GM04503 (cell line): ENCODE measurements at places on chromosomes 2 and 18.
A peak's percentile ranks its signal among the peaks of the same experiment; 100 is the strongest.

DNA sequence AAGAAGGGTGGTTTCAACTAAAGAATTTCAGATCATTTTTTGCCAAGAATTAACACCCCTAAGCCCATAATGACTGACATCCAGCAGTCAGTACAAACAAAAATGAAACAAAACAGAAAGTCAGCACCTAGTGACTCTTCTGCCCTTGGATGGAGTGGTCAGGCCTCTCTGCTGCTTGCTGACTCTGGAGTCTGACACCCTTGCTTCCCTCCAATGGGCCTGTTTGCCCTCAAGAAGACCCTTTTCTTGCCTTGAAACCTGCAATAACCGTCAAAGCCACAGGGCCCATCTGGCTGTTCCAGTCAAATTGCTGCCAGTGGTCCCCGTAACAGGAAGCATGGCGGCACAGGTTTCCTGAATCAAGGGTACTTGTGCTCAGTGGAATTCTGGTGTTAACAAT is 27.2 kb upstream of the CYTIP start:
- no peak for DNase-seq

- no peak for DNase-seq
Measured at GRCh38 chr2:57376985-57377384, 669.6 kb upstream of the VRK2 start.

- no peak for DNase-seq
Measured at GRCh38 chr2:24179683-24180082, 4.8 kb downstream of the FAM228A start.

- no peak for DNase-seq
Measured at GRCh38 chr2:47521666-47522285, 118.8 kb downstream of the MSH2 start.

GRCh38 chr18:80056095-80056494 is 21.9 kb downstream of the RBFA start:
- DNase-seq: no peak

DNA sequence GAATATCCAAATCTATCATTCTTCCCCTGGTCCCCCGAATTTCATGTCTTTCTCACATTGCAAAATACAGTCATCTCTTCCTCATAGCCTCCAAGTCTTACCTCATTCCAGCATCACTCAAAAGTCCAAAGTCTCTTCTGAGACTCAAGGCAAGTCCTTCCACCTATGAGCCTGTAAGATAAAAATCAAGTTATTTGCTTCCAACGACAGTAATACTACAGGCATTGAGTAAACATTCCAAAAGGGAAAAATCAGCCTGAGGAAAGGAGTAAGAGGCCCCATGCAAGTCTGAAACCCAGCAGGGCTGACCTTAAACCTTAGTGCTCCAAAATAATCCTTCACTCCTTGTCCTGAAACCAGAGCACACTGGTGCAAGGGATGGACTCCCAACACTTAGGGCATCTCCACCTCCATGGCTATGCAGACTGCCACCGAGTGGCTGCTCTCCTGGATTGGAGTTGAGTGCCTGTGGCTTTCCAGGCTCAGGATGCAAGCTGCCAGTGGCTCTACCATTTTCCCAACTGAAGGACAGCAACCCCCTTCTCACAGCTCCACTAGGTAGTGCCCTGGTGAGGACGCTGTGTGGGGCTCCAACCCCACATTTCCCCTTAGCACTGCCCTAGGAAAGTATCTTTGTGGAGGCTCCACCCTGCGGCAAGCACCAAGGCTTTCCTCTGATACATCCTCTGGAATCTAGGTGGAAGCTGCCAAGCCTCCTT is 16.3 kb downstream of the DTNA start:
- DNase-seq: no peak

- no peak for DNase-seq
Measured at GRCh38 chr18:8341481-8342230, 267.6 kb upstream of the RAB12 start.

DNA sequence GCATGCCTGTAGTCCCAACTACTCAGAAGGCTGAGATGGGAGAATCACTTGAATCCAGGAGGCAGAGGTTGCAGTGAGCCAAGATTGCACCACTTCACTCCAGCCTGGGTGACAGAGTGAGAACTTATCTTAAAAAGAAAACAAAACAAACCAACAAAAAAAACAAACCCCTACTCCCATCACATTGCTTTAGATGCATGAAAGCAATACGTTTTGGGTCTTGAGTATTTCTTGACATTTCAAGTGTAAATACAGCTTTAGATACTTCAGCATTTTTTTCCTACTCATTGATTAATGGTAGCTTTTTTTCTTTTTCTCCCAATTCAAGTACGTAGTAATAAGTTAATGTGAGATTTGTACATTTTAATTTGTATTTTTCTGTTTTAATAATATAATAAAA is 20.3 kb downstream of the RASGRP3 start:
- DNase-seq: no peak

GRCh38 chr2:14872779-14873325 is 240.3 kb downstream of the LRATD1 start:
- no peak for DNase-seq

- no peak for DNase-seq
Measured at GRCh38 chr2:10195278-10196109, 73.0 kb downstream of the RRM2 start.

- DNase-seq: no peak
Measured at GRCh38 chr2:220705678-220706077, 866.4 kb downstream of the EPHA4 start.

DNA sequence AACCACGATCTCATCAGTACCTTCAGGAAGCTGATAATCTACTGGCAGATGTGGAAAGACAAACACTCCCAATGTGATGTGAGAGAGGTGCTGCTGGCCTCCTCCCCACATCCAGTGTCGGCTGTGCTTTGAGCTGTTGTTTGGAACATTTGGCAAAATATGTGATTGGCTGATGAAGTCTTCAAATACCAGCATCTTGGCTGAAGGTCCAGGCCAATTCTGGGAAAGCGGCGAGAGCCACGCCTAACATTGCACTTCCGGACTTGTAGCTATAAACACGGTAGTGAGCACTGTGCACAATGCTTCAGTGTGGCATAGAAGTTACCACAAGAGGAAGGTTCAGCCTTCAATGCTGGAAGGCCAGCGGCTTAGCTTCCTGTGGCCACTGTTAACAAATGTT is 198.8 kb downstream of the DCDC2C start:
- DNase-seq: no peak

DNA sequence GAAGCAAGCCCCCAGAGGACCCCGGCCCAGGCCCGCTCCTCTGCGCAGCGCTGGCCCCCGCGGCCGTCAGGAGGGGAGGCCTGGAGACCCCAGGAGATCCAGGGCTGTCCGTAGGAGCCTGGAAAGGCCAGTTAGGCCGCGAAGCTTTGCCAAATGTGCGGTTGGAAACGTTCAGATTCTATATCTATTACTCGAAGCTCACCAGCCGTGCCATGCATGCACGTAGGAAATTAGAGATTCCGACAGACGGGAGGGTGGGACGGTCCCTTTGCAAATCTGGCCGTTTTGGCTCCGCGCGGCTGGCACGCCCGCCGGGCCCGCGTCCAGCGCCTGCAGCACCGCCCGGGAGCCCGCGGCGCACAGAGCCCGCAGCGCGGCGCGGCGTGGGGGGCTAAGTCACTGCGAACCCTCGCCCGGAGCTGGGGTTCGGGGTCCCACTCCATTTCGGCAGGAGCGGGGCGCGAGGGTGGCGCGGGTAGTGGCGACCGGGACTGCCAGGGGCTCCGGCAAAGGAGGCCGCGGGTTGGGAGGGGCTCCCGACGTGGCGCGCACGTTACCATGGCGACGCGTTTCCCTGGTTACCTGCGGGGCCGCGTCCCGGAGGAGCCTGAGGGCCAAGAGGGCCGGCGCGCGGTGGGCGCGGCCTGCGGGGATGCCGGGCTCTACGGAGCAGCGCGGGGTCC is 488.6 kb upstream of the SMIM21 start:
- DNase-seq: no peak

DNA sequence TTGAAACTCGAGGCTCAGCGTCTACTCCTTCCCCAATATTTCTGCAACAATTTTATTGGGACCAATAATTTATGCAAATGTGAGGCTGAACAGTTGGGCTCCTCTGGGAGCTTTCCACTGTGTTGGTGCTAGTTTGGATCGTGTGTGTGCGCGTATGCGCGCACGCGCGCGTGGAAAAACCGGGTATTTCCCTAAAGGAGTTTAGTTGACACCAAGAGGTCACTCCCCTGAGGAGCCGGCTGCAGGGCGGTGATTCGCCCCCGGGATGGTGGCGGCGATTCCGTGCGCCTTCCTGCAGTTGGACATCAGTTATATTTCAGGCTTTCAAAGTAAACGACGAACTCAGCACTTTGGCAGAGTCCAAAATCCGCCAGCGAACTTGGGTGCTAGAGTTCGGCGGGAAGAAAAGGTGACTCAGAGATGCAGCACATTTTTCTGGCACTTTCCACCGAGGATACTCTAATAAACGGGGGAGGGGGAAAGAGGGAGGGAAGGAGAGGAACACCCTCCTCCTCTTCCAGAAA is 186.5 kb upstream of the FANCL start:
- DNase-seq: peak; percentile 5

- peak; percentile 94 for DNase-seq
Measured at GRCh38 chr2:235050980-235051351, 99.1 kb downstream of the SH3BP4 start.

DNA sequence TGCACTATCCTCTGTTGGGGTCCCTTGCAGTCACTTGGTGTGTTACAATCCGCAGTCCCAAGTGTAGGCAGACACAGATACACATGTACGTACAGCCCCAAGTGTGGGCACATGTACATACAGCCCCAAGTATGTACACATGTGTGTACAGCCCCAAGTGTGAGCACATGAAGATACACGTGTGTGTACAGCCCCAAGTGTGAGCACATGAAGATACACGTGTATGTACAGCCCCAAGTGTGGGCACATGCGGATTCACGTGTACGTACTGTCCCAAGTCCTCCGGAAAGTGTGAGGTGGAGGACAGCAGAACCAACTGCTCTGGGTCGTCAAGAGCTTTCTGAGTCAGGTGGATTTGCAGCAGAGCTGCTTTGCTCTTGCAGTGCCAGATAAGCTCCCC is 440.0 kb downstream of the ZNF516 start:
- no peak for DNase-seq

DNA sequence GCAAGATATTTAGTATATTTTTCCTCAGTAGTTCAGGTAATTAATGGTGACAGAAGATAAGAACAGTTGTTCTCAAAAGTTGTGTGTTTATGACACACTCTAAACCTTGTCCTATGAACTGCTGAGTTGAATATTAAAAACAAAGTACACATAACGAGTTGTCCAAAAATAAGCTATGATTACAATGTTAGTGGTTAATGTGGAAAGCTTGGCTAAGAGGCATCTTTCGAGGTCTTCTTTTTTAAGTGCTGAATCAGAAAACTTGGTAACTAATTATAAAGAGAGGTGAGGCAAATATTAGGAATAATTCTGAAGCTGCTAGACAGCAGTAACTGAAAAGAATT is 1088.7 kb downstream of the SUCLG1 start:
- DNase-seq: no peak

DNA sequence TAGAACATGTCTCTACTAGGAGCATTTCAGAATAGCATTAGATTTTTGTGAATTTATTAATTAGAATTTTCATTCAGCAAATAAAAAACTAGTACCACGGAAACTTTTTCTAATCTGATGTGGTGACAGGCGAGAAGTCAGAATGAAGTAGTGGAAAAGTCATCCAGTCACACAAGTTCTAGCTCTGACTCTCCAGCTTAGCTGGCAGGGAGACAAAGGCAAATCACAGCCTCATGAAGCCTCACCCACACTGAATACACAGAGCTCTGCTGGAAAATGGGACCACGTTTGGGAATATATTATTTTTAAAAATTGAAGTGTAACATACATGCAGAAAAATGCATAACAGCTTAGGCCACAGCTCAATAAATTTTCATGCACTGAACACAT is 86.1 kb downstream of the L3MBTL4 start:
- DNase-seq: no peak

GRCh38 chr2:207767461-207768167 is 2.1 kb downstream of the FZD5 start:
- no peak for DNase-seq

- DNase-seq: no peak
Measured at GRCh38 chr2:85862426-85862825, 26.4 kb downstream of the ST3GAL5 start.

GRCh38 chr2:196887431-196887830 is 39.1 kb downstream of the PGAP1 start:
- DNase-seq: no peak

DNA sequence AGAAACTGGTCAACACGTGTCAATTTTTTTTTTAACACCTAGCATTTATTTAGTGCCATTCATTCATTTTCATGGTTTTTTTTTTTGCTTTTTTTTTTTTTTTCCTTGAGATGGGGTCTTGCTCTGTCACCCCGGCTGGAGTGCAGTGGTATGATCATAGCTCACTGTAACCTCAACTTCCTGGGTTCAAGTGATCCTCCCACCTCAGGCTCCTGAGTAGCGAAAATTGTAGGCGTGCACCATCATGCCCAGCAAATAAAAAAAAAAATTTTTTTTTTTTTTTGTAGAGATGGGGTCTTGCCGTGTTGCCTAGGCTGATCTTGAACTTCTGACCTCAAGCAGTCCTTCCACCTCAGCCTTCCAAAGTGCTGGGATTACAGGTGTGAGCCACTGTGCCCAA is 21.1 kb downstream of the USP14 start:
- DNase-seq: no peak

- DNase-seq: peak; percentile 39
Measured at GRCh38 chr2:200042102-200042735, 86.8 kb downstream of the MAIP1 start.

DNA sequence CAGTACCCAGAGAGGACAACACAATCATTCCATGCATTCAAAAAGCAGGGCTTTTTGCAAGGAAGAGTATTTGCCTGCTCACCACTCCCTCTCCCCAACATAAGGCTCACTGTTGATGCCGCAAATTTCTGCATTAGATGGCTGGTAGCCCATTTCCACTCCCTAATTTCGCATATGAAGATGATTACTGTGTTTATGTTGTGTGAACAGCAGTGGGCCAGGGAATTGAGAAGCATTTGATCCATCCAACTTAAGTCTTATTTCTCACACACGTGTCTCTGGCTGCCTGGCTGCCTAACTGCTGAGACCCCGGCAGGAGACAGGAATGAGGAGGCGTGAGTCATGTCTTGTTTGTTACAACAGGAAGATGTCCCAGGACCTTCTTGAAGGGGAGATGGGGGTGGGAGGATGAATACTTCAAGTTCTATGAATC is 294.1 kb downstream of the ALK start:
- peak; percentile 9 for DNase-seq

DNA sequence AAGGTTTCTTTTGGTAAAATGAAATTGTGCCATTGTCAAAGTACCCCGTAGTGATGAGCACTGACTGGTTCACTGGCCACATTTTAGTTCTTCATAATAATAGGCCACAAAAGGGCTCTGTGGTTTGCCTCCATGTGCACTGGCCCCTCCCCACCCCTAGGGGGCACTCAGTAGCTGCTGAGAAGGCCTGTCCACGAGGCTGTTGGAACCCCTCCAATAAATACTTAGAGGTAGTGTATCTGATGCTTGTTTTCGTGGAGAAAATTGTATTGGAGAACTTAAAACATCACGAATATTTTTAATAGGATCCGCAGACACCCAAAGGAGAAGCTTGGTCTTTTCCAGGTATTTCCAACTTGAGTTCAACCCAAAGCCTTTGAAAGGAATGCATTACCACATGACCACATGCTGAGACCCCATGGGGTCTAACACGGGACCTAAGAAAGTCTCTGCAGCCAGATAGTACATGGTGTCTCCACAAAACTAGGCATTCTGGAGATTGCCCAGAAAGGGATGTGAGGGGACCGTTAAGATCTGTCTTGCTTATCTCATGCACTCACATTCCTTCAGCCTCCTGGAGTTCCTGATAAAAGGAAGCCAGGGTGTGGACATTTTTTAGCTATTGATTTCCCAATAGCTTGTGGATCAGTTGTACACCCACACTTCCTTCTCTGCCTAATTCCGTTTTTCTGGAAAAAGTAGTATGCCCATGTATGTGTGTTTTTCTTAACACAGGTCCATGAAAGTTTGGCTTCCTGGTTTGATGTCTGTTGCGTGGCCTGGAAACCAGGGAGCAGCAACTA is 28.5 kb upstream of the NOSTRIN start:
- DNase-seq: no peak
